Stimulated activated effector memory CD8-positive, alpha-beta T cell treated with anti-CD3 and anti-CD28 coated beads, Interleukin-12 subunit alpha, Interleukin-12 subunit beta, amount 100 ng/mL, for 72 hours (primary cell): ENCODE measurements at places on chromosomes 7 and 10.

DNA sequence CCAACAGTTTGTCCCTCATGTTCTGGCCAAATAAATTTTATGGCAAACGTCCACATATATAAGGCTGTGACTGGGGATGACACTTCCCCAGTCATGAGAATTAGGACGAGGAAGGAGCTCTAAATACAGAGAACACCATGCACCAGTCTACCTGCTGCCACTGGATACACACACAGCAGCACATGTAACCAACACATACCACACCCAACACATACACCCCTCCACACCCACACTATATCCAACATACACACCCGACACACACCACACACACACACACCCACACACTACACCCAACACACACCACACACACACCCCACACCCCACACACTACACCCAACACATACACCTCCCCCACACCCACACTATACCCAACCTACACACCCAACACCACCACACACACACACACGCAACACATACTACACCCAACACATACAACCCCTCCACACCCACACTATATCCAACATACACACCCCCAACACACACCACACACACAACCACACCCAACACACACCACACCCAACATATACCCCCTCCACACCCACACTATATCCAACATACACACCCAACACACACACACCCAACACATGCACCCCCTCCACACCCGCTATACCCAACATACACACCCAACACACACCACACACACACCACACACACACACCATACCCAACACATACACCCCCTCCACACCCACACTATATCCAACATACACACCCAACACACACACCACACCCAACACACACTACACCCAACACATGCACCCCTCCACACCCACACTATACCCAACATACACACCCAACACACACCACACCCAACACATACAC lies 74.1 kb downstream of the HIPK2 start:
- DNase-seq, result no peak

GRCh38 chr7:2635810-2636701 lies 4.3 kb downstream of the TTYH3 start:
- no peak for DNase-seq

GRCh38 chr7:142753366-142753765 lies 4.1 kb downstream of the PRSS1 start:
- DNase-seq, result no peak

GRCh38 chr10:46228563-46229071 lies 58.2 kb upstream of the ANTXRL start:
- DNase-seq, result peak; percentile 77

GRCh38 chr7:41628901-41629300 lies 74.0 kb downstream of the INHBA start:
- no peak for DNase-seq

DNA sequence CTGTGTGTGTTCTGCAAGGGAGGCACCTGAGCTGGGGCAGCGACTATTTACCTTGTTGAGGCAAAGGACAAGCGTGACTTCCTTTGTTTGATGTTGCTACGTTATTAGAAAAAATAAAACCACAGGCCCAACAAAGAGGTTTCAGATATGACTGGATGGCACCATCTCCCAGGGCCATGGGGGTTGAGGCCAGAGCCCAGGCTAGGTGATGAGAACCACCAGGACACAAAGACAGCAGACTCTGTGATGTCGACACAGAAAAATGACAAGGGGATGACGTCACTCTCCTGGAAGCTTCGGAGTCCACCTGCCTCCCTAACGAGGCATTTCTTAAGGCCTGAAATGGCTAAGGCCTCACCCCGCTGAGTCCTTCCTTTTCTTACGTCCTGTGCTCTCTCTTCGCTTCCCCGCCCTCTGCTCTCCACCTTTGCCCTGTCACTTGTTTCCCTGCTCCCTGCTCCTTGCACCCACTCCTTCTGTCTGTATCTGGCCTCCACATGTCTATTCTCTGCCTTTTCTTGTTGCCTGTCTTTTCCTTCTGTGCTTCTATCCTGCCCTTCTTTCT lies 83.0 kb upstream of the ADRB1 start:
- DNase-seq, result no peak

DNA sequence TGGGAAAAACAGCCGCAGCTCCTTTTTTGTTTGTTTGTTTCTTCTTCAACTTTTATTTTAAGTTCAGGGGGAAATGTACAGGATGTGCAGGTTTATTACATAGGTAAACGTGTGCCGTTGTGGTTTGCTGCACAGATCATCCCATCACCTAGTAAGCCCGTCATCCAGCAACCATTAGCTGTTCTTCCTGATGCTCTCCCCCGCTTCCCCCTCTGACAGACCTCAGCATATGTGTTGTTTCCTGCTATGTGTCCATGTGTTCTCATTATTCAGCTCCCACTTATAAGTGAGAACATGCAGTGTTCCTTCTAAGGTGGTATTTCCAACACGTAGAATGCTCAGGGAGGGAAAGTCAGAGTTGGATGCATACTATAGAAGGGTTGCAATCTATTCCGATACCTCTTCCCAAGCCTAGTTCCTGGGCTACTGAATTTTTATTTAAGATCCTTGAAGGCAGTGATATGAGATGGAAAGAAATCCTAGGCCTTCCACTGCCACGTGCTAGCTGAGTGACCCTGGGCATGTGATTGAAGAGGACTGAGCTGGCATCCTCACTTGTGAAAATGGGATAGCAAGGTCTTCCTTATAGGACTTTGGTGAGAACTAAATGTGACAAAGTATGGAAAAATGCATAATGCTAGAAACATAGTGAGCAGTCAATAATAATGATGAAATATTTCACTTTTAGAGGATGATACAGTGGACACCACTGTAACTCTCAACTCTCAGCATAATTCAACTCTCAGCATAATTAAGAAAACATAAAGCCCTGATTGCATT lies 278.5 kb downstream of the REEP3 start:
- no peak for DNase-seq

DNA sequence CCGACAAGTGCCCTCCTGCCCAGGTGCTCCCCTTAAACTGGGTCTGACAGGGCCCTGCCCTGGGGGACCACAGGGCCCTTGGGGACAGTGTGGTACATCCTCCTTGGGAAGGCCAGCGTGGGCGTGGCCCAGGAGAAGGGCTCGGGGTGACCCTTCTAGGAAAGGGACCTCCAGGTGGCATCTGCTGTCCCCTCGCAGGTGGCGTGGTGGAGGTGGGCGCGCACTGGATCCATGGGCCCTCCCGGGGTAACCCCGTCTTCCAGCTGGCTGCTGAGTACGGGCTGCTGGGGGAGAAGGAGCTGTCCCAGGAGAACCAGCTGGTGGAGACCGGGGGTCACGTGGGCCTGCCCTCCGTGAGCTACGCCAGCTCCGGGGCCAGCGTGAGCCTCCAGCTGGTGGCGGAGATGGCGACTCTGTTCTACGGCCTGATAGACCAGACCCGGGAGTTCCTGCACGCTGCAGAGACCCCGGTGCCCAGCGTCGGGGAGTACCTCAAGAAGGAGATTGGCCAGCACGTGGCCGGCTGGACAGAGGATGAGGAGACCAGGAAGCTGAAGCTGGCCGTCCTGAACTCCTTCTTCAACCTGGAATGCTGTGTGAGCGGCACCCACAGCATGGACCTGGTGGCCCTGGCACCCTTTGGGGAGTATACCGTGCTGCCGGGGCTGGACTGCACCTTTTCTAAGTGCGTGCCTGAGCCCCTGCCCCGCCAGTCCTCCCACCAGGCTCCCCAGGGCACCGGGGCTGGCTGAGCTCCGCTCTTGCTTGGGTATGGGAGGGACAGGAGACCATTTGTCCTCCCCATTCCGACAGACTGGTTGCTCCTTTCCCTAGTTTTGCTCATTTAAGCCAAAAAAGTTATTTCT lies 972 bp downstream of the PAOX start:
- DNase-seq, result no peak

- DNase-seq, result no peak
These were observed 171.2 kb downstream of the LSM5 start for GRCh38 chr7:32319012-32319382.

DNA sequence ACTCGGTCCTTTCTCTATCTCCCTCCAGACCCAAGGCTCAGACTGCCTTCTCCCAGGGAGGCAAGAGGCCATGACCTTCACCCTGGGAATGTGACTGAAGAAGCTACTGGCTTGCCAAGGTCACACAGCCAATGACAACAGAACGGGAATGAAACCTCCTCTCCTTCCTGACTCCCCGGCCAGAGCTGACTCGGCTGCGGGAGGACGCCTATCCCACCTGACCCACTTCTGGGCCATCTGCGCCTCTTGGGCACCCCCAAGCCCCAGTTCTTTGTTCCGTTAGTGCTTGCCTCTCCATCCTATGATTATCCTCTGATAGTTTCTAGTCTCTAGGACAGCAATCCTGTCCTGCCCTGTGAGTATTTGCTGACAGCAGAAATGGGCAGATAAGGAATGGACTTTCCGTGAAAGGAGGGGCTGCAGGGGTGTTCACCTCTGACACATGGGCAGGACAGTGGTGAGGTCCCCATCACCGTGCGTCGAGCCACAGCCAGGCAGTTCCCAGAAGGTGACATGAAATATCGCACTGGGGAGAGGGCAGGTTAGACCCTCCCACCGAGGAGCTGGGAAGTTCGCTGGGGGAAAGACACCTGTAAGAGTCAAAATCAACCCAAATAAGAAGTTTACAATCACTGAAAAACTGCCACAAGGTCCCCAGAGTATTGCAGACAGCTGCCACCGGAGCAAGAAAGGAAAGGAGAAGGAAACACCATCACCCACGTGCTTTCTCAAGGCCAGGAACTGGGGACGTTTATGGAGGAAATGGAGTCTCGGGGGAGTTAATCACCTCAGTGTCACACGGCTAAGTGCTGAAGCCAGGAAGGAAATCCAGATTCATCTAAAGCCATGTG lies 63.0 kb downstream of the INSIG1 start:
- no peak for DNase-seq

- no peak for DNase-seq
These were observed 141.4 kb upstream of the FOXP2 start for GRCh38 chr7:114273218-114273617.

DNA sequence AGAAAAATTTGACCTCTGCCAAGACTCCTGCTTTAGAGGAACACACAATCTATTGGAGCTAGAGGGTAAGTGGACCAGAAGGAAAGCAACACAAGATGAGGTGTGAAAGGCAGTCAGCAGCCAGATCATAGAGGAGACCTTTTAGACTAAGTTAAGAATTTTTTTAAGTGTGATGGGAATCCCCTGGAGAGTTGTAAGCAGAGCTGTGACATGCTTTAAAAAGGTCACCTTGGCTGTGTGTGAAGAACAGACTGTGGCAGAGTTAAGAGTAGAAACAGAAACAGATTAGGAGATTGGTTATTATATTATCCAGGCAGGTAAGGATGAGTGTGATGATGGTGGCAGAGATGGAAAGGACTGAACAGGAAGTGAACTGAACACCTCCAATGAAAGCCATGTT lies 23.5 kb downstream of the CPEB3 start:
- no peak for DNase-seq

GRCh38 chr7:71558806-71559613 lies 427.1 kb downstream of the GALNT17 start:
- DNase-seq, result no peak

GRCh38 chr10:132496360-132497062 lies 41.1 kb upstream of the INPP5A start:
- no peak for DNase-seq

GRCh38 chr7:7688956-7689355 lies 29.5 kb downstream of the RPA3 start:
- DNase-seq, result no peak

GRCh38 chr10:24685958-24686540 lies 37.6 kb downstream of the ARHGAP21 start:
- no peak for DNase-seq

GRCh38 chr10:125061557-125062226 lies 98.7 kb downstream of the CTBP2 start:
- DNase-seq, result no peak

DNA sequence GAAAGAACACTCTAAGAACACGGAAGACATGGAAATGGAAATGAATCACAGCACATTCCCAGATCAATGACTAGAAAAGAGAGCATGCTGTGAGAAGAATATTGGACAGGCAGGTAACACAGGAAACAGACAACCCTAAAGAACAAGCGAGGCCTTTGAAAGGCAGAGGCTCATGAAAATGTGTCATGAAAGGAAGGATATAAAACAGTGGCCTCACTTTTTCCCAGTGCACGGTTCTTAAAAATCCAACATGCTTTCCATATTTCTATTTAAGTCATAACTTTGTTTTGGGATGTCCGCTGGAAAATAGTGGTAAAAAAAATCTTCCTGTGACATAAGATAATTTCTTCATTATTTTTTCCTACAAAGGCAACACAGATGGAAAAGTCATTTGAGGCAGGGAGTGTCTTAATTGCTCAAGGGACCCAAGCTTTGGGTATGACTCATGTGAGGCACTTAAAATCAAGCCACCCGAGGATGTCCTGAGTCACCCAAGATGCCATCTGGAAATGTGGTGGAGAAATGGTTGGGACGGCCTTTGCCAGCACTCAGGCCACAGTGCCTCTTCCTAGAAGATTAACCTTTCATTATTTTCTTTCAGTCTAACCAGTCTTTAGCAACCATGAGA lies 17.0 kb downstream of the ITIH5 start:
- no peak for DNase-seq

DNA sequence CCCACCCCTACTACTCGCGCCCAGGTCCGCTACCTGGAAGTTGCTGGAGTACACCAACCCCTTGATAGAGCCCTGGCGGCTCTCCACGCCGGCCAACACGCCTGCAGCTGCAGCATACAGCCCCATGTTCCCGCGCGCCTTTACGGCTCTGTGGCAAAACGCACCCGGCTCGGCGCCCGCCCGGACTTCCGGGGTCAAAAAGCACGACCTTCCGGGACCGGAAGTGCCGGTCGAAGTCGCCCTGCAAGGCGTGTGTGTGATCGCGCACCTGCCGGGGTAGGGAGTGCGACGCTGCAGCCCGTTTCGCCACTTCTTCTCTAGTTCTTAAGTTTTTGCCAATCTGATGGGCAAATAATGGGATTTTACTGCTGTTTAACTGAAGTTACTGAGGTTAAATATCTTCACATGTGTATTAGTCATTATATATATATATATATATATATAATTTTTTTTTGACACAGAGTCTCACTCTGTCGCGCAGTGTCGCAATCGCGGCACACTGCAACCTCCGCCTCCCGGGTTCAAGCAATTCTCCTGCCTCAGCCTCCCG lies at the start of gene NSUN5:
Gene NSUN5, minus strand, starts transcription at position 162 of the 550 bp plus-strand sequence. Its CDS starts 36 bp downstream, at position 126.
- DNase-seq, result peak; percentile 91

- no peak for DNase-seq
These were observed 316.3 kb downstream of the PARD3 start for GRCh38 chr10:34498821-34499220.

GRCh38 chr7:157047148-157047547 lies 36.7 kb upstream of the MNX1 start:
- no peak for DNase-seq
